NCI-H1092 (cell line): ENCODE measurements at places on chromosomes 2 and 18.

DNA sequence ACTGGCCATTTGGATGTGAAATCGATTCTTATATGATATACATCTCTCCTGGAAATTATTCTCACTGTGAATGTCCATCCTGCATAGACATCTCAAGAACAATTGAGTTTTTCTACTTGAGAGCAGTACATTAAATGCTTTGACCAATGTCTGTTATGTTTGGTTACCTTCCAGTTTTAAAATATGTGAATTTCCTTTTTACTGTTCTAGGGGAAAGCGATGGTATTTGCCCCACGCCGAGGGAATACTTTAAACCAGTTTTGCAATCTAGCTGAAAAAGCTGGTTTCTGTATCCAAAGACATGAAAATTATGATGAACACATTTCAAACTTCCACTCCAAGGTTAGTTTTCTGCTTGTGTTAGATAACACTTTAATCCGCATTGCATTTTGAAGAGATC, 175.3 kb upstream of the SIX3 start:
- DNase-seq, result no peak

DNA sequence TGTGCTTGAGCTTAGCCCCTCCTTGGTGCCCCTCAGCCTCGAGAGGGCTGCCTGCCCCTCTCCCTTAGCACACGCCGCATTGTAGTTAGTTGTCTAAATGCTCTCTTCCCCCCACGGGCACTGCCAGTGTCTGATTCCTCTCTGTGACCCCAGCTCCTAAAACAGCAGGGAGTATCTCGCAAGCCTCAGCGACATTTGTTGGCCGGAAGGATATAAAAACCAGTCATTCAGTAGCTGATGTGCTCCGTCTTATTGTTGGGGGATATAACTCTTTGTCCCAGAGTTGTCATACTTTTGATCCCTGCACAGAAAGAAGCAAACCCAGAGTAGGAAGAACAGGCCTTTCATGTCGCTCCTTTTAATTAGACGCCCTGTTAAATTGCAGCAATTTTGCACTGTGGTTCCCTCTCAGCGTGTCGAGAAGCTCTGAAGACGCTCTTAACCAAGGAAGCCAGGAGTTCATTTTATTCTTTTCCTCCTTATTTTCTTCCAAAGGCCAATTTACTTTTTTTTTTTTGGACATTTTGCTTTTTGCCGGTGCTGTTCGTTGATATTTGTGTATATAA, 201.8 kb downstream of the KLHL29 start:
- DNase-seq, result no peak

DNA sequence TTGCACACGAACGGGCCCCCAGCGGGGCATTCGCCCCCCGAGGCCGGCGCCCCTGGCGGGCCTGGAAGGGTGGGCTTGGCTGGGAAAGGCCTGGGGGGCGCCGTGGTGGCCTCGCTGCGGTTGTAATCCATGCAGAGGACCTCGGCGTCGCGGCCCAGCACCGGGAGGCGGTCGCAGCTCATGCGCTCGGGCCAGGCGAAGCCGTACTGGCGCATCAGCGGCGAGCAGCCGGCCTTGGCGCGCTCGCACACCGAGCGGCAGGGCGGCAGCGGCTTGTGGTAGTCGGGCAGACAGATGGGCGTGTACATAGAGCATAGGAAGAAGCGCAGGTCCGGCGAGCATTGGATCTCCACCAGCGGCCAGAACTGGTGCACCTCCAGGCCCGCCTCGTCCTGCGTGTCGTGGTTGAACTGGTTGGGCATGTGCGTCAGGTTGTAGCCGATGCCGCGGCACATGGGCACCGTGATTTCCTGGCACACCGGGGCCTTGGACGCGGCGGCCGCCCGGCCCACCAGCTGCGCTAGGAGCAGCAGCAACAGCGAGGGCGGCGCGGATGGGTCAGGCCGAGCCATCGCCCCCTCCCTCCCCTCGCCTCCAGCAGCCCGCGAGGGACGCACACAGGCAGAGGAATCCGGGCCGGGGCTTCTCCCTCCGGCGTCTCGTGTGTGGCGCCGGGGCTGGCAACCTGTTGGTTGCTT, 1.4 kb downstream of the FZD5 start:
- DNase-seq, result no peak

DNA sequence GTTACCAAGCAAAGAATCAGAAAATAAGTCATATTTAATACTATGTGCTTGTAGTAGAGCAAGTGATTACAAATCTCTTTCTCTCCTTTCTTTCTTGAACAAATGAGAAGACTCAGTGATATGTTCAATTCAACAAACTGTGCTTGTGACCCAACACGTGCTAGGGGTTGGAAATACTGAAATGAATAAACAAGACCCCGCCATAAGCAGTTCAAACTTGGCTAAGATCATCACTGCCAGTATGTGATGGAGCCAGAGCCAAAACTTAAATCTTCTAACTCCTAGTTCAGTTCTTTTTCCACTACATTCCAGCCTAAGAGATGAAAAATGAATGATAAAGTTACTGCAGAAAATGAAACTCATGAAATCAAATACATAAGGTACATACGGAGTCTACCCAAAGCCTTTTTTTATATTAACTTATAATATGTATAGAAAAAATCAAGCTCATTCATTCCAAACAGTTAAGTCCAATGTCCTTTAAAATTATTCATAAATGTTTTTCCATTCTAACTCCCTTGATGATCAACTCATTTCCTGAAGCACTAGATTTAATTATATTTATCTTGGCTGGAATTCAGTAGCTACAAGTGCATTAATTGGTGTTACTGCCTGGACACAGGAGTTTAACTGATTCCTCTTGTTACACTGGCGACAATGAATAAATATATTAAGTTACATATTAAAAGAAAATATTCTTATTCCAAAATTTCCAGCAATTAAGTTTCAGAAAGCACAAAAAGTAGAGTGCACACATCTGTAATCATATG, 36.0 kb downstream of the GALNT3 start:
- DNase-seq, result peak; percentile 72

DNA sequence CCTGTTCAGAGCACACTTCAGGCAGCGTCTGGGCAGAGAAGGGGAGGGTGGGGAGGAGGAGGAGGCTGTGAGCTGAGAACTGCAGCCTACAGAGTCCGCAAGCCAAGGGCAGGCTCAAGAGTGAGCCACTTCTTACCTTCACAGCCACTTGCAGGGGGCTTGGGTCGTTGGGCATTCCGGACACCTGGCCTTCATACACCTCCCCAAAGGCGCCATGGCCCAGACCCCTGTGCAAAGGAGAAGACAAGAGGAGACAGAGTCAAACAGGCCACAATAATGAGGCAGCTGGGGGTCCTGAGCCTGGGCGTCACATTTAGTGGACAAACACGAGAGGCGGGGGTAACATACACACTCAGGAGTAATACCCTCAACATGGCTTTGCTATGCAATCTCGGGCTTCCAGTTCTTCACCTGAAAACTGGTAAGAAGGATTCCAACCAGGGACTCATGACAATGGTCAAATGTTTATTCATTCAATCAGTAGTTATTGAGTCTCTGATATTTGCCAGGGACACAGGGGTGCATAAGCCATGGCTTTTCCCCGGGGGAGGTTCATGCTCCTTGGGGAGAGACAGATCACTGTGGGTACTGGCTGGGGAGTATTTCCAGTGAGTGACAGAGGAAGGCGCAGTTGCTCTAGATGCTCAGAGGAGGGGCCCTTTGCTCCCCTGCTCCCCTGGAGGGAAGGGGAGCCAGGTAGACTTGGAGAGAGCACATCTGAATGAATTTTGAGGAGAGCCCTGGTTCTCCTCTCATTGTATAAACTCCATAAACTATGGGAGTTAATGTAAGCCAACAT, 107.4 kb downstream of the CLIP4 start:
- no peak for DNase-seq

DNA sequence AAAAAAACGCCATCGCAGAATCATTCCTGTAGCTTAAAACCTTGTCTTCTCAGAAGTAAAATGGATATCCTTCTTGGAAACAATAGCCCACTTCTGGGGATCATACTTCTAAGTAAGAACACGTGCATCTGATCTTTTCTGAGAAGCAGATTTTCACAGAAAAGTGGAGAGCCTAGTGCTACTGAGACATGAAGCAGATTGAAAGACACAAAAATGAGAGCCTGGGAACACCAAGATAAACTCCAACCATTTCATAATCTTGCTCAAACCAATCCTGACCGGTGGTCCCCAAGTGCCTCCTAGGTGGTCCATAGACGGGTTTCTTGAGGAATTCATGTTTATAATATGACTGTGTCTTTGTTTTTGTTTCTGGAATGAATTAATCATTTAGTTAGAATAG, 191.2 kb downstream of the IRS1 start:
- no peak for DNase-seq

GRCh38 chr18:55258088-55258487, 298.8 kb upstream of the CCDC68 start:
- no peak for DNase-seq

GRCh38 chr2:46964835-46965560, 49.4 kb upstream of the MCFD2 start:
- DNase-seq, result no peak

- no peak for DNase-seq
Observed at GRCh38 chr2:73297151-73297559, 3.8 kb upstream of the EGR4 start.

GRCh38 chr18:9911226-9911625, 2.6 kb upstream of the VAPA start:
- no peak for DNase-seq

DNA sequence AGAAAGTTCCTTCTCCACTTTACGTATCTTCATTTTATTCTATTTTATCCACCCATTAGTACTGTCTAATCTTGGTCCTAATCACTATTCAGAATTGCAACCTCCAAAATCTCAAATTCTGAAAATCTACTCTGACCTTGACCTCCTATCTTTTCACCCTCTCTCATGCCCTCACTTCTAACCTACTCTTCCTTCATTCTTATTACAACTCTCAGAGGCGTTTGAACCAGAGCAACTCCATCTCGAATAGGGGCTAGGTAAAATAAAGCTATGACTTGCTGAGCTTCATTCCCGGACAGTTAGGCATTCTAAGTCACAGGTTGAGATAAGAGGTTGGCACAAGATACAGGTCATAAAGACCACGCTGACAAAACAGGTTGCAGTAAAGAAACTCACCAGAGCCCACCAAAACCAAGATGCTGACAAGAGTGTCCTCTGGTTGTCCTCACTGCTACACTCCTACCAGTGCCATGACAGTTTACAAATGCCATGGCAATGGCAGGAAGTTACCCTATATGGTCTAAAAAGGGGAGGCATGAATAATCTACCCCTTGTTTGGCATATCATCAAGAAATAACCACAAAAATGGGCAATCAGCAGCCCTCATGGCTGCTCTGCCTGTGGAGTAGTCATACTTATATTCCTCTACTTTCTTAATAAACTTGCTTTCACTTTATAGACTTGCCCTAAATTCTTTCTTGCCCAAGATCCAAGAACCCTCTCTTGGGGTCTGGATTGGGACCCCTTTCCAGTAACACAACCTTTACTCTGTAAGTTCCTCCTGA, 11.4 kb downstream of the CCDC88A start:
- DNase-seq, result no peak

DNA sequence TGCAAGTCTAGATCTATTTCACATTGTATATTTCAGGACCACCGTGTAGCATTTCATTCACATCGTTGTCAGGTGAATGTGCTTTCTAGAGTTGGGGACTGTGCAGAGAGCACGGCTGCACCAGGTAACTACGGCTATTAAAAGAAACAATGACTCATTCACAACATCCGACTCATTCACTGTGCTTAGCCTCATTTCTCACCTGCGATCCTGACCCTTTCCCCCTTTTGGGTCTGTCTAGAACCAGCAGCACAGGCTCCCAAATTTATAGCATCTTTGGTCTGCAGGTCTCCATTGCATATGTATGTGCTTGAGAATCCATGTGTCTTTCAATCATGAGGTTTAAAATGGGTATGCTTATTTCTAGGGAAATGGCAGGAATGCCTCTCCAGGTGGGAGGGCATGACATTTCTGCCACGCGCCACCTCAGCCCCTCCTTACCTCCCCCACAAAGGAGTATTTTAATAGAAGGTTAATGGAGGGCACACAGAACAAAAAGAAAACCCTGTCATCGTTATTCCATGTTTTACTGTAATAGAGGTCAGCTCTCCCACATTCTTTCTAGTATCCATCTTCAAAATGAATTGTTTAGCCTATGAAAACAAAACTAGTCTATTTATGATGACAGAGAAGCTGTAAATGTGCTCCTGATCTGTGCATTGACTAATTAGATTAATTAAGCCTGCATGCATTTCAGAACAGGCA, 246.7 kb upstream of the EPHA4 start:
- no peak for DNase-seq

- peak; percentile 47 for DNase-seq
Observed at GRCh38 chr2:163735685-163736432, at the start of gene FIGN. Gene FIGN (minus strand): TSS chr2:163736008. CDS start chr2:163734927, 1,081 bp downstream.

DNA sequence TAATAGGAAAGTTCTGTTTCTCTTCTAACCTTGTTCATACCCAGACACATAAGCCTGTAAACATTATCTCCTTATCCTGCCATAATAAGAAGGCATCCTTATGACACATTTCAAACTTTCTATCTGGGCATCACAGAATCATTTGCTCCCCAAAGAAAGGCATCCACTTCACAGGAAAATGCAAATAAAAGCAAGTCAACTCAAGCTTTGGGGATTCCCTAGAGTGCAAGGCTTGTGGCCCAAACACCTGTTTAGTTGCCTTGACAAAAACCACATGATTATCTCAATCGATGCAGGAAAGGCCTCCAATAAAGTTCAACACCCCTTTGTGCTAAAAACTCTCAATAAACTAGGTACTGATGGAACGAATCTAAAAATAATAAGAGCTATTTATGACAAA, 195.7 kb upstream of the GALNT5 start:
- no peak for DNase-seq

DNA sequence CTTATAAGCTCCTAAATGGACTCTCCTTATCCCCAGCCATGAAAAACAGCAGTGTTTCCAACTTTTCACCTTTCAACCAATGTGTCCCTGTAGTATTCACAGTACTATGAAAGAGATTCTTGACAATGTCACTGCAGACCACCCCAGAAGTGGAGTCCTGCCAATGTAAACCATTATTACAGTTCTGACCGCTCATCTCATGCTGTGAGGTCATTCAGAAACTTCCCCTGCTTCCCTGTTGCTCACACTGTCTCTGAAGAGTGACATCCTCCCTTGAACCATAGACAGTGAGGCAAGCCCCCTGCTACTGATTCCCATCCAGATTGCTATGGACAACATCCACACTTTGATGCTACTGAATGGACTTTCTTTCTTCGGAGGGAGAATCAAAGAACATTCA, 1523.7 kb upstream of the ACVR2A start:
- DNase-seq, result no peak

- no peak for DNase-seq
Observed at GRCh38 chr2:137748533-137748932, 215.7 kb upstream of the HNMT start.

- no peak for DNase-seq
Observed at GRCh38 chr2:117953231-117953630, 60.6 kb downstream of the CCDC93 start.

DNA sequence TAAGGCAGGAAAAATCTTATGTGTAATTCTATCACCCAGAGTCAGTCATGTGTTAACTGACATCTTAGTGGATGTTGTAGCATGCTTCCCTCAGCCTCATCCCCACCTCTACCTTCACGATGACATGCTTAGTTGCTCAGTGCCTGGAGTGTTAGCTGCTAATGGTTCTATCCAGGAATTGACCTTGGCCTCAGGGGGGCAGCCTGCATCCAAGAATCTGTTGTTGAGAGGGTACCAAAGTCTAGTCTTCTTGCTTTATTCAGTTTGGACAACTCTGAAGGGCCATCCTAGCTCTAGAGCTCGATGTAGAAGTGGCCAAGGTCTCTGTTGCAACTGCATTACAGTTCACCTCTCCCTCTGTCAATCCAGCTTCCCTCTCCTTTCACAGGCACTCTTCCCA, 61.2 kb downstream of the ACYP2 start:
- no peak for DNase-seq
